ENCODE measurements at places on chromosomes 11 and 22.

DNA sequence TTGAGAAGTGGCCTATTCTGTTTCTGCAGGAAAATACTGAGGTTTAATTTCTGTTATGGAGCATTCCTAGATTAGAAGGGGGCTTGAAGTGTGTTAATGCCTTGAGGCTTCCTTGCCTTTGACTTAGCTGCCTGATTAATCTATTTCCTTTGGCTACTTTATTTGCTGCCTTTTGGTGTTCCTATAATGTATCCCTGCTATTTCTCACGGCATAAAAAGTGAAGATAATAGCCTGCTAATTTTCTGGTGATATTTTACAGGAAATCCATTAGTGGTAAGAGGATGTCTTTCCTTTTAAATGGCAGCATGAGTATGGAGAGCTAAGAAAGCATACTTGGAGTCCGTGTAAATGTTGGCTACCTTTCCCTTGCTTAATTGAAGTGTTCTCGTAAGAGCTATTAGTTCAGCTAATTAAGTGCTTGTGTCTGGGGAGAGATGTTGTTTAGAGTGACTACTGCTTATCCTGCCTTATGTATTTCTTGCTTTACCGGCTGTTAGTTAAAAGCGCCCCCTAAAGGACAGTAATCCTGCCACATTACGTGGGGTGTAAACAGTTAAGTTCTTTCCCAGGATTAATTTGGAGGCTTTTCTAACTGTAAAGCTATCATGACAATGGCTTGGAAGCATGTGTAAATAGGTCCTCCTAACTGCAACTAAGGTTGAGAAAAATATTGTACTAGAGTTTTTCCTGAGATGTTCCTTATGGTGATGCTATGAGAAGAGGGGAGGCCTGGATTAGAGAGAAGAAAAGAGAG lies 45.6 kb downstream of the ZNF280B start:
- peak; percentile 52 for DNase-seq

DNA sequence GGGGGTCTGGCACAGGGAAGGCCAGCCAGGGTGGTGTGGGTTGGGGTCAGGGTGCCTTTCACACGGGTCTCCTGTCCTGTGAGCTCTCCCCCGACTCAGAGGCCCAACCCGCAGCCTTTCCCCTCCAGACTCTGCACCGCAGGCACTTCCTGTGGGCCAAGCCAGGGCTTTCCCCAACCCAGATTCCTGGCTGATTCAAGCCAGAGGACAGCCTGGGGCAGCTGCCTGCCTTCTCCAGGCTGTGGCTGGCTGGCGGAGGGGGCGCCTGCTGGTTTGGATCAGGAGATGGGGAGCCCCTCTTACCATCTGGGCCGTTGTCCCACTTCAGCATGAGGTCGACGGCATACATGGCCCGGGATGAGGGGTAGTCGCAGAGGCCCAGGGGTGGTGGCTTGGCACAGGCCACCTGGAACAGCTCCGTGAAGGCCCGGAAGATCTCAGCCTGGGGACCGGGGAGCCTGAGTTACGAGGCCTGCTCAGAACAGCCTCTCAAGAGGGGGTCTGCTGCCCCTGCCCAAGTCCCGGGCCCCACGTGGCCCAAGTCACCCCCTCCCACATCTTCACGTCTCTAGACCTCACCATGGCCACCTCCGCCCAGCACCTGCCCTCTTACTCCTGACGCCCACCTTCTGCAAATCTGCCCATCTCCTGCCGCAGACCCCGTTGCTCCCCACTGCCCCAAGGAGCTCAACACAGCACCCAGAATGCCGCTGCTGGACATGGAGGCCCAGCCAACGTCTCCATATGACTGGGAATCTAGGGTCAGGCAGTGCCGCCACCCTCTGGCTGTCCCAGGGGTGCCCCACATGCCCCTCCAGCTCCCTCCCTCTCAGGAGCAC lies 17.3 kb downstream of the TSPO start:
- no peak for DNase-seq

GRCh38 chr11:131857246-131857645 lies 486.8 kb downstream of the NTM start:
- DNase-seq = no peak

DNA sequence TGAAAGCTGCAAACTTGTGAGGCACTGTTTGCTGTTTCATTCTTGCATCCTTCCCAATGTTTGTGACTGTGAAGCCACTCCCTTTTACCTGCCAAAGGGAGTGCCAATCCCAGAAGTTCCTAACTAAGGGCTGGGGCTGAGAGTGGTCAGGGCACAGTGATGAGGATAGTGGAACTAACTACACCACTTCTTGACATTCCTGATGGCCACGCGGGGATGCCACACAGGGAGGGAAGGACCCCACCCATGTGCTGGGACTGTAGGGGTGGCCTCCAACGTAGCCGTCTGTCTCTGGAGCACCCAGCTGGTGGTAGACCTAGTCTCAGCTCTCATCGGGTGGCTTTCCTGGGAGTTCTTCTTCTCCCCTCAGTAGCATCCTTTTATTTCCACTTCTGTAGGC lies 335.5 kb downstream of the CADM1 start:
- no peak for DNase-seq

DNA sequence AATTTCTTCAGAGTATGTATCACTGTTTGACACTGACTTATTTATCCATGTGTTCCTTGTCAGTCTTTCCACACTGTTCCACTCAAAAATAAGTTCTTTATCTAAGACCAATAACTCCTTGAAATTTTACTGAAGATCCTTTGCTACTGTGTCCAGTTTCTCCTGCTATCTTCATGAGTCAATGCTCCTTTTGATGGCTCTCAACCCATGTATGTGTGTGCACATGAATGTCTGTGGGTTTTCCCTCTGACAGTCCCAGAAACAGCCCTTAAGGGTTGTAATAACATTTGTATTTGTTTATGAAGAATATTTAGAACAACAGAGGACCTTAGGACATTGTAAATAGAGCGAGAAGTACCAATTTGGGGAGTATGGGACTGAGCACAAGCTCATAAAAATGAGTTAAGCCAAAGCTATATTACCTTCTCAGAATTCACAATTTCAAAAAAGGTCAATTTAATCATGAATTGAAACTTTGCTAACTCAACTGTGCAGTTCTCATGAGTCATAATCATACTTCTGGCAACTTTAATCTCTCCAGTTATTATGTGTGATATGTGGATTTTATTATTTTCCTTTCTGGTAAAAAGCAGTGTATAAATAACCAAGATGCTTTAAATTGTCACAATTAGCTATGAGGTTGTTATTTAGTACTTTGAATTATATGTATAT lies 533.6 kb downstream of the CNTN5 start:
- DNase-seq = no peak

- DNase-seq = no peak
Observed at GRCh38 chr22:31957970-31958594, 13.7 kb downstream of the YWHAH start.

GRCh38 chr11:1149545-1149944 lies 8.2 kb upstream of the MUC5AC start:
- no peak for DNase-seq

GRCh38 chr11:130999992-131000770 lies 83.9 kb upstream of the SNX19 start:
- no peak for DNase-seq

DNA sequence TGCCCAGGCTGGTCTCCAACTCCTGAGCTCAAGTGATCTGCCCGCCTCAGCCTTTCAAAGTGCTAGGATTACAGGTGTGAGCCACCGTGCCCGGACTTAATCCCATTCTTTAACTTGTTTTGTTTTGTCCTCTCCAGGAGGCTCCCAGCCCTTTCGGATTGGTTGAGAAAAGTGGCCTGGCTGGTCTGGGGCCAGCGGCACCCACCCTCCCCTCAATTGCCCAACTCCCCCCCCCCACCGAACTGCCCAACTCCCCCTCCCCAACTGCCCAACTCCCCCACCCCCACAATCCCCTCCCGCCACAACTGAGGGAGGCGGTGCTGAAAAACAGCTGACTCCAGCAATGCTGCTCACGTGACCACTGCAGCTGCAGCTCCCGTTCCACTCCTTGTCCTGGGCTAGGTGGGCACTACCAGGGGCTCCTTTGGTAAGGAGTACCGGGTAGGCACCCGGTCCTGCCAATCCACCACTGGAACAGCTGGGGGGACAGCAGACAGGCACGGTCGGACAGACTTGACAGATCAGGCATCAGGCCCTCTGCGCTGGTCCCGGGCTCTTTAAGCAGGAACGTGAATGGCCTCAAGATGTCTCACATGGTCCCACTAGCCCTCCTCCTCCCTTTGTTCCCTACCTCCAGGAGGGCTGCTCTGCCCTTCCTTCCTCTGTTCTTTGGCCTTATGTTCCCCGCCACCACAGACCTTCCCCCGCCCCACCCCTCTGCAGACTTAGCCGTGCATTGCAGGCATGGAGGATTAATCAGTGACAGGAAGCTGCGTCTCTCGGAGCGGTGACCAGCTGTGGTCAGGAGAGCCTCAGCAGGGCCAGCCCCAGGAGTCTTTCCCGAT lies at the start of gene TCN2:
TSS of gene TCN2 (plus strand) at position 720 of the 845 bp plus-strand sequence. CDS start 158 bp downstream, outside the sequence.
- DNase-seq = peak; percentile 51

DNA sequence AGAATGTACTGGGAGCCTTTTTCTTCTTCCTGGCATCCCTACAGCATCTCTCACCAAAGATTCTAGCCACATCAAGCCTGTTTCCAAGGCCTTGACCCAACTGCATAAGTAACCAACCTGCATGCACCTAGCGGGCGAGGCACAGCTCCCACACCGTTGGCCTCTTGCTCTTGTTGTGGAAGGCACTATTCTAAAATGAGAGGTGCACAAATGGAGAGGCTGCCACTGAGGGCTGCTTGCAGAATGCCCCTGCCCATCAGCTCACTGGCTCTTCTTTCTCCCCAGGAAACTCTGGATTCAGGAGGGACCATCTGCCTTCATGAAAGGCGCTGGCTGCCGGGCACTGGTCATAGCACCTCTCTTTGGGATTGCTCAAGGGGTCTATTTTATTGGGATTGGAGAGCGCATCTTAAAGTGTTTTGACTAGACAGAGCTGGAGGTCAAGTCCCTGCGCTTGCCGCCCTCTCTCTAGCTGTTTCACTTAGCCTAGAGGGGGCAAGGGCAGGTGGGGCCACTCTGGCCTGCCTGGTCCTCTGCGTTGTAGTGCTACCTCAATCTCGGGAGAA lies 26.6 kb downstream of the SLC25A18 start:
- no peak for DNase-seq

DNA sequence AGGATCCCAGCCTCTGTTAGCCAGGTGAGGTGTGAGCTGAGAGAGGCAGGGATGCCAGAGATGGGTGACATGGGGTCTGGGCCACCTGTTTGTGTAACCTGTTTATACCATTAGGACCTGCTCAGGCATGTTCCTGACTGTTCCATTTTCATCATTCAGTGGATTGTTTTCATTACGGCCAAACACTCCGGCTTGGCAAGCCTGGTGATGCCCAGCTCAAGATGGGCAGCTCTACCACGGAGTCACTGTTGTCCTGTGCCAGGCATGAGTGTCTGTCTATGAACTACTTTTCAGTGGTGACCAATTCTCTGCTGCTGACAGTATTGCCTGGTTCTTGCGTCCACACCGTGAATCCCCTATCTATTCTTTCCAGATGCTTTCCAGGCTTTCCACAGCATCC lies 71.5 kb upstream of the SLC22A12 start:
- no peak for DNase-seq

DNA sequence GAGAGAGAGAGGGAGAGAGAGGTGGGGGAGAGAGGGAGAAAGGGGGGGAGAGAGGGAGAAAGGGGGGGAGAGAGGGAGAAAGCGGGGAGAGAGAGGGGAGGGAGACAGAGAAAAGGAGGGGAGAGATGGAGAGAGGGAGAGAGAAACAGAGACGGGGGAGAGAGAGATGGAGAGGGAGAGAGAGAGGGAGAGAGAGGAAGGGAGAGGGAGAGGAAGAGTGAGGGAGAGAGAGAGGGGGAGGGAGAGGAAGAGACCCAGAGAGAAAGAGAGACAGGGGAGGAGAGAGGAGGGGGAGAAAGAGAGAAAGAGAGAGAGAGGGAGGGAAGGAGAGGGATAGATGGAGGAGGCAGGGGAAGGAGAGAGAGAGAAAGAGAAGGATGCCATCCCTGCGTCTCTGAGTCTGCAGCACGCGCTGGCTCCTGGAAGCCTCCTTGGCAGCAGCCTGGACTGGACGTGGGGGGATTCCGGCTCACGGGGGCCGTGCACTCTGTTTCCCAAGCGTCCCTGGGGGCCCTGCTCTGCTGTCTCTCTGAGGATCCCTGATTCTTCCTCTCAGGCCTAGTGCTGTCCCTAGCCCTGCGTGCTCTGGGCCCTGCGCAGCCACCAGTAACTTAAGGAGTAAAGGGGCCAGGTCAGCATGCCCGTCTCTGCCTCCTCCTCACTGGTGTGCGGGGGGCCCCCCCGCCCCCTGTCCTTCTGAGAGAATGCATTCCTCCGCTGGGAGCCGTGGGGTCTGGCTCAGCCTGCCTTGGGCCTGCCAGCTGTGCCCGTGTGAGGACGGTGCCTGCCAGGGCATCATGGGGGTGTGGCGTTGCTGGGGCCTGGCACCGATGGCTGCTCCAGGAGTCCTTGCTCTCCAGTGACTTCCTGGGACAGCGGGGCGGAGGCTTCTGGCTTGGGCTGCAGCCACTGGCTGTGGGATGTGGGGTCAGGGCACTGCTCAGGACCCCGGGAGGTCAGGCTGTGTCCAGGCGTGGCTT lies 429.5 kb downstream of the TBC1D22A start:
- no peak for DNase-seq

- no peak for DNase-seq
Observed at GRCh38 chr11:73652856-73653559, 6.6 kb downstream of the PLEKHB1 start.

Measured in NAMALWA (cell line).